ENCODE measurements at places on chromosomes 13 and 19.

GRCh38 chr13:99133848-99134247 is 66.8 kb upstream of the UBAC2 start:
- DNase-seq: no peak

- no peak for DNase-seq
Observed at GRCh38 chr13:79870766-79871165, 389.8 kb downstream of the NDFIP2 start.

- DNase-seq: no peak
Observed at GRCh38 chr13:91894316-91894715, 495.9 kb downstream of the GPC5 start.

GRCh38 chr19:18789883-18790565 is 1.1 kb downstream of the COMP start:
- peak; percentile 38 for DNase-seq

DNA sequence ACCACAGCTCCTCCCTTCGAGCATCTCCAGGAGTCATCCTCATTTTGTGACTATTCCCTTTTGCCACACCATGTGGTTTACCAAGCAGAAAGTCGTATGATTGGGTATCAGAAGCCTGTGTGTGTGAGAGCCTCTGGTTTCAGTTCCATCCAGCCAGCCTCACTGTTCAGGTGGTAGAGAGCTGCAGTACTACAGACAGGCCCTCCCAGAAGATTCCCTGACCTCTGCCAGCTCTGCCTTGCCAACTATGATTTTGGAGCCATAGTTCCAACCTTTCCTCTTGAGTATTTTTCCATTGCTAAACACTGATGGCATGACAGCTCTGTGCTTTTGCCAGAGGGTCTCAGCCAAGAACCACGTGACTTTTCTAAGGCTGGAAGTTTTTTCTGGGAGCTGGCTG is 82.5 kb downstream of the DHRS12 start:
- DNase-seq: no peak

- DNase-seq: no peak
Observed at GRCh38 chr13:62046512-62046911, 630.9 kb upstream of the PCDH20 start.

DNA sequence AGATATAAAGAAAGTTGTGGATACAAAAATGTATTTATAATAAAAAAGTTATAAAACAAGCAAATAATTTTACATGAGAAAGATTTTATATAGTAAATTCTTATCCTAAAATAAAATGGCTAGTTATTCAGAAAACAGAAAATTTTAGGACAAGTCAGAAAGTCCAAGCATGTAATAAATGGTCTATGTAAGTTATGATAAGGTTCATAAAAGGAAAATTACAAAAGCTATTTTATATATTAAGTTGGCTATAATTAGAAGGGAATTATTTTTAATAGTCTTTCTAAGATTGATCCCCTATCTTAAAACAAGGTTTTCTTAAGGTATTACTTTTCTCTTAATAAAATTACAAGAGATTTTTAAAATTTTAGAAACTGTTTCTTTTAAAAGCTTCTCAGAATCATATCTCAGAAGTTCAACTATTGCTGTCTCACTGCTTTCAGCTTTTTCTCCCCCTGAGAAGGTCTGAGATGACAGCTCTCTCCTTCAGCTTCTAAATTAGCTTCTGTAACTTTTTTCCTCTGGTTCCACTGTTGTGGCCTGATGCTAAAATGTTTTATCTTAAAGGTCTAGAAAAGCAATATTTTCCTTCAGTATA is 8.7 kb downstream of the CCDC169 start:
- no peak for DNase-seq

DNA sequence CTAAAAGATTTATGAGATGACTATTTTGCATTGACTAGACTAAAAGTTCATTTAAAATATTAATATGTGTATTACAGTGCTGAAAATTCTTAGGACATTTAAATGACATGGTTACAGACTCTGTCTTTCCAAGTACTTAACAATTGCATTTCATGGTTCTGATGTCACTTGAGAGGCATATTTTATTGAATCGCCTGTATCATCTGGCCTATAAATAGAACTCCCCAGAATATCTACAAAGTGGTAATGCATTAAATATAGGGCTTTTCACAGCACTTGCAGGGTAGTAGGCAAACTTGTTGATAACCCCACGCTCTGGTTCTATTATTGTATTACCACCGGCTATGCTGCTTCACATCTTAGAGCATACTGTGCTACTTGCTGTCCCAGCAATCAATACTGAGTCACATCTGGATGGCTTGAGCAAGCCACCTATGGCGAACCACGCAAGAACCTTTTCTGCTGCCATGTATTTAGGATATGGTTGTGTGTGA is 400.6 kb downstream of the HS6ST3 start:
- DNase-seq: no peak
